ENCODE measurements at places on chromosomes 16 and 17.
A peak's percentile ranks its signal among the peaks of the same experiment; 100 is the strongest.

DNA sequence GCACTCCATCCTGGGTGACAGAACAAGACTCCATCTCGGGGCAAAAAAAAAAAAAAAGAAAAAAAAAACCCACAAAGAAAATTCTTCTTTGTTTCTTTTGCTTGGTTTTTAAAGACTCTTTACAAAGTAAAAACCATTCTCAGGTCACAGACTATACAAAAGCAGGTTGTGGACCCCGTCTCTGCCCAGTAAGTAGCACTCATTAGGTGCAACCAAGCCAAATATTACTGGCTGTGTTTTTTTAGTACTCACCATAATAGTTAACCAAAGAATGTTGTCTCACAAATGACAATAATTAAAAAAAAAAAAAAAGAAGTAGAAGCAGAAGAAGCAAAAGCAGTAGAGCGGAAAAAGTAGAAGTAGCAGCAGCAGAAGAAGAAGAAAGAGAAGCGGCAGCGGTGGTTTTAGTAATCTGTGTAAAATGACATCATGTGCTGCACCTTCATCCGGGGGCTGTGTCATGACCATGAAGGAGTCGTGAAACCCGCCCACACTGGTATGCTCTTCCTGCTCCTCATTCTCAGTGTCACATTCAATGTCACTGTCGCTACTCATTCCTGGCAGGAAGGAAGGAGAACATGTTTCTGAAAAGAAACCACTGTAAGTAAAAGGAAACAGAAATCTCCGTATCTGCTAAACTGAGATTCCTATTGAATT lies 105.4 kb downstream of the TRIM37 start:
- DNase-seq, result peak; percentile 67

DNA sequence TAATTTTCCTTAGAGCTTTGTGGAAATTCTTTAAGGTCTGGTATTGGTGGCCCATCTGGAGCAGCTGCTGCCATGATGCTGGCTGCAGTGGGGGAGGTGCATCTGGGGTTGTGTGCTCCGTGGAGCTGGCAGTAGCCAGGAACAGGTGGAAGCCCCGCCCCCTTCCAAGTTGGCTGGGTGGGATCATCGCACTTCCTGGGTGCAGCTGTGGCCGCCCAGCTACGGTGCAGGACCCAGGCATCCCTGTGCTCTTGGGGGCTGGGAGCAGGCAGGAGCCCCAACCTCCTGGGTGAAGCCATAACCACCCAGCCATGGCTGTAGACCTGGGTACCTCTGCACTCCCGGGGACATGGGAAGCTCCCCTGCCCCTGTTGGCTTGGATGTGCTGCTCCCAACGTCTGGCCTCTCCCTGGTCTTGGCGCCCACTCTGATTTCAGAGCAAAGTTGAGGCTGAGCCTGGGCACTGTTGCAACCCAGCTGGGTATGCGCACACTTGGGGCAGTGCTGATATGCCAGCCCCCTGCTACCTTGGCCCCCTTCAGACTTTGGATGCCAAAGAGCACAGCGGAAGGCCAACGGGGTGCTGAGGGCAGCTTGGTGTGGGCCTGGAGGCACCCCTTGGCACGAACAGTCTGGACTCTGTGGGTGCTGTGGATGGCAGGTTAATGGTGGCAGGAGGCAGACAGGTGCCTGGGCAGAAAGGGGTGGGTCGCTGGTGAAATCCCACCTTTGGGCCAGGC lies 145.2 kb downstream of the MYO1D start:
- DNase-seq, result no peak

- DNase-seq, result no peak
These were observed 23.8 kb downstream of the CMIP start for GRCh38 chr16:81468269-81468902.

DNA sequence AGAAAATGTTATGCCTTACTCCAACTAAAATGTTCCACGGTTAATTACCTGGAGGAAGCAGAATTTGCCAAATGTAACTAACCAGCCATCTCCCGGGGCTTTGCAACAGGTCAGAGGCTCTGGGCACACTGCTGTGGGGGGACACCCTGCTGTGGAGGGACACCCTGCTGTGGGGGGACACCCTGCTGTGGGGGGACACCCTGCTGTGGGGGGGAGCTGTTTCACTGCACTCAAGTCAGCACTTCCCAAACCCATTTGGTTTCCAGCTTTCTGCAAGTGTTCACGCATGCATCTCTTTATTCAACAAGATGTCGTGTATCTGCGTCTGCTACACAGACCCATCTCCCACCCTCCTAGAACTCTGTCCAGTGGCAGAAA lies 239.5 kb downstream of the C16orf95 start:
- no peak for DNase-seq

- no peak for DNase-seq
These were observed 39.1 kb downstream of the DHX38 start for GRCh38 chr16:72132726-72133125.

- peak; percentile 89 for DNase-seq
These were observed 12.3 kb downstream of the GPR142 start for GRCh38 chr17:74379495-74380085.

DNA sequence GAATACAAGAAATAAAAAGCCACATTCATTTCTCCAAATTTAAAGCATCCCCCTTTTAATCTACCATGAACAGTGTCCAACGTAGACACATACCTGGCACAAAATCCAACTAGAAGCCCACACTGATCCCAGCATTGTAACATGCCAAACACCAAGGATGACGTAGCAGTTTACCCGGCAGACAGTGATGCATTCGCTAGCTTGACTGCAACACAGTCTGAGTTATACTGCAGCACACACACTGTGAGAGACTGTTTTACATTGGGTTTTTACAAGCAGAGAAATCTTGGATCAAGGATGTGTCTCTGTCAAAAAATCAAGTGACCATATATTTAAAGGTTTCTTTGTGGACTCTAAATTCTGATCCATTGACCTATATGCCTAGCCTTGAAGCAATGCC lies 74.5 kb upstream of the C17orf78 start:
- DNase-seq, result peak; percentile 56

DNA sequence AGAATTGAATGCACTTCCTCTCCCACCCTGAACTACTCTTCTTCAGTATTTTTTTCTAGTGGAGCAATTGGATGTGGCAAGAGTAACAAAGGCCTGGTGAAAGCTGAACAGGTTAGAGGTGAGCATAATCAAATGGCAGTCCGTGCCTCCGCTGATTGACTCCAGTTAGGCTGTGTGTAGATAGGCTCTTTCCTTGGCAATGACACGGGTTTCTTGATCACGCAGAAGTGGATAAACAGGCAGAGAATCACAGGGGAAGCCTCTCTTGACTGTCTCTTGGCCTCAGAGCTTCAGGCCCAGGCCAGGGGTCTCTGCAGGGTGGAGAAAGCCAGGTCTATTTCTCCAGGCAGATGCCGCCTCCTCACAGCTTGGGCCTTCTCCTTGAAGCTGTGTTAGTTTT lies 4.2 kb downstream of the CD300LB start:
- no peak for DNase-seq

- no peak for DNase-seq
These were observed 150.8 kb downstream of the C16orf78 start for GRCh38 chr16:49524216-49524946.

DNA sequence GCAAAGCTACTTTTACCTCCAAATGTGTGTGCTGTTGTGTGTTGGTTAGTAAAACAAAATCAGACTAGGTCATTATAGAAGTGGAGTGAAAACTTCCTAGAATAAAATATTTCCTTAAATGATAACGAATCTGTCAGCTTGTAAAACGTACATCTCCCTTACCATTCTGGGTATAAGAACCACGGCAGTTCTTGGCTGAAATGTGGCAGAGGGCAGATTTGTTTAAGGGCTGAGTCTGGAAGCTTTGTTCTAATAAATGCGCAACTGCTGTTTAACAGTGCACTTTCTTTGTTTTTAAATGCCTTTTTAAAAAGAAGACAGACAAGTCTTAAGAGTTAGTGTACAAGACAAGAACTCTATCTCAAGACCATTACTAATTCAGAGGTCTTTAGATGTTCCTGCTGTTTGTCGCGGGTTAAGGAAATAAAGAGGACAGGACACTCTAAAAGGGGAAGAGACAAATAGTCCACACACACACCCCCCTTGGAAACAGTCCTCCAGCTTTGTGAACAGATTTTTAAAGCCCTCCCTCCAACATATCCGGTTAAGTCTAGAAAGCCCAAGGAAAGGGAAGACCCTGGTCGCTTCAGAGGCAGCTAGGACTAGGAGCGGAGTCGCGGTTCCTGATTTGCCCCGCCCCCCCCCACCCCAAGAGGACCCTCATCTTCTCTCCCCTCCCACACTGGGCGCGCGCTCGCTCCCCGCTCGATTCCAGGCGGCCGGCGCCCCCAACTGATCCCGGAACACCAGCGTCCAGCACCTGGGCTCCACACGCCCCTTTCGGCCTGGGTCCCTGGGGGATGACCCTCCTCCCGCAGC lies 658 bp downstream of the SYNRG start:
- DNase-seq, result peak; percentile 70

DNA sequence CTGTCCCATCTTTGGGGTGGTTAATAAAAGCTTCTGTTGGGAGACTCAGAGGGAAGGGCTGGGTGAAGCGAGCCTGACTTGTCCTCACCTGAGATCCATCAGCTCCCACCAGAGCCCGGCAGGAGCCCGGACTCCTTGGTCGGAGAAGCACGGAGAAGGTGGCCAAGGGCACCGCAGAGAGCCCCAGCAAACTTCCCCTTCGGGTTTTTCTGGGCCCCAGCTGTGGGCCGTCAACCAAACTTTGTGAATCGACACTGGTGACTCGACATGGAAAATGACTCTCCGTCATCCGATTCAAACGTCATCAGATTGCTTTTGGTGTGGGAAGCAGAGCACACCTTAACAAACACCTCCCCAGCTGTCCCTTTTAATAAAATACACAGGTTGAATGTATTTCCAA lies 21.4 kb downstream of the ENPP7 start:
- DNase-seq, result no peak

- no peak for DNase-seq
These were observed 6.6 kb downstream of the GID4 start for GRCh38 chr17:18045691-18046350.
